Pons (tissue), 1 donor: ENCODE measurements at places on chromosomes 13 and 19.

DNA sequence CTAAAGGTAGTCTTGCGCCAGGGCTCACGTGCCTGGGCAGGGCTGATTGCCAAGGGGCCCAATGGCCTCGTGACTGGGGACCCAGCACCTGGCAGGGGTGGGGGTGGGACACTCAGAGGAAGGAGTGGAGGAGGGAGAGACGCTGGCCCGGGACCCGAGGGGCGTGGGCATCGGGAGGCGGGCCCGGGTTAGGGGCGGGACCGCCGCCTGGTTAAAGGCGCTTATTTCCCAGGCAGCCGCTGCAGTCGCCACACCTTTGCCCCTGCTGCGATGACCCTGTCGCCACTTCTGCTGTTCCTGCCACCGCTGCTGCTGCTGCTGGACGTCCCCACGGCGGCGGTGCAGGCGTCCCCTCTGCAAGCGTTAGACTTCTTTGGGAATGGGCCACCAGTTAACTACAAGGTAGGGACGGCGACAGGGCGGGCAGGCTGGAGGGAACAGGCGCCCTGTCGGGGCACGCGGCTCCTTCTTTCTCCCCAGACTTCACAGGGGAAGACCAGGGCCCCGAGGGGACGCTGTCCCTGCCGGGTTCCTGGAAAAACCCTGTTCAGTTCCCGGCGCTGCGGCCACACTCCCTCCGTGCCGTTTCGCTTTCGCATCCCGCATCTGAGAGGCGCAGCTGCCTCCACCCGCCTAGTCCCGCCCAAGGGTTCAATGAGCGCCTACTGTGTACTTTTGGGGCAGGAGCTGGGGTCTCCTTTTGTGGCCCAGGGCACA is at the start of gene IFI30:
Gene IFI30, plus strand, starts transcription at position 242 of the 717 bp plus-strand sequence. Its CDS starts 29 bp downstream, at position 271.
- peak; percentile 59 for DNase-seq

DNA sequence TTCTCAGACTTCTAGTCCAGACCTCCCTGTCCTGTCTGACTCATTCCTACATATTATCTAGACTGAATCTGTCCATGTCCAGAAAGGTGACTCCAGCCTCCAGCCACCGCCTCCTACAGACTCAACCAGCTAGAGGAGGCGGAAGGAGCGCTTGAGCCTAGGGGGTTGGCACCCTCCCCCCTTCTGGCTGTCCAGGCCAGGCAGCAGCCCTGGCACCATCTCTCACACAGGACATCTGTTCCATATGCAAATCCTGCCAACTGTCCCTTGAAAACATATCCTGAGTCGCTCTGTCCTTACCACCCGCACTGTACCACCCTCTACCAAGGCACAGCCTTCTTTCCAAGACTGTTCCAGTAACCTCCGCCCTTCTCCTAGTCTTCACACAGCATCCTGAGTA is 150.7 kb upstream of the WASF3 start:
- no peak for DNase-seq

DNA sequence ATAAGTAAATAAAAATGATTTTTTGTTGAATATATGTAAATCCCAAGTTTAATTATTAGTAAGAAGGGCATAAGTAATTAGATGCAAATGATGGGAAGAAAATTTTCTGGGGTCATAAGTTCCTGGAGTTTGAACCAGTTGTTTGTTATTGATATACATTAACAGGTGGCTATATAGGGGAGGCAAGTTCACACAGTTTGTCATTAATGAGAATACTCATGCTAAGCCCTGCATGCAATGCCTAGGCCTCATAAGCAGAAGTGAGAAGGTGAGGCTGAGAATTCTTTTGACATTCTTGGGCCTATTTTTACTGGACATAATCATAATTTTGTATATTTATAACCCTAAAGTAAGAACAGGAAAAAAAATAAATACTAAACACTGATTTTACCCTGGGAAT is 1210.7 kb upstream of the PCDH9 start:
- DNase-seq, result no peak

DNA sequence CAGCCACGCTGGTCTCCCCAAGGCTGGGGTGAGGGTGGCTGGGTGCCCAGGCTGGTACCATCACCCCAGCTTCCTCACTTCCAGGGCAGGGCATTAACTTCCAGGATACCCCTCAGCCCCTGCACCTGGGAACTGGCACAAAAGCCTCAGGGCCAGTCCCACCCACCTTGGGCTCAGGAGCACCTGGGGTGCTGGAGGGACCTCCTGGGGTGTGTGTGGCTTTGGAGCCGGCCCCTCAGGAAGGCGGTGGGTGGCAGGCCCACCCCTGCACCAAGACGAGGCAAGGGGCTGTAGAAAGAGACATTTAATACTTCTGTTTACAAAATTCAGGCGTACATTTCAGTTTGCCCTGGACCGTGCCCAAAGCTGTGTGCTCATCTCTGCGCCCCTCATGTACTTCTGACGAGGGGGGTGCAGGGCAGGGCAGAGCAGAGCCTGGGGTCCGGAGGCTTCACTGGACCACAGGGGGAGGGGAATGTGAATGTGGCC is 16.8 kb downstream of the MPND start:
- DNase-seq, result no peak

DNA sequence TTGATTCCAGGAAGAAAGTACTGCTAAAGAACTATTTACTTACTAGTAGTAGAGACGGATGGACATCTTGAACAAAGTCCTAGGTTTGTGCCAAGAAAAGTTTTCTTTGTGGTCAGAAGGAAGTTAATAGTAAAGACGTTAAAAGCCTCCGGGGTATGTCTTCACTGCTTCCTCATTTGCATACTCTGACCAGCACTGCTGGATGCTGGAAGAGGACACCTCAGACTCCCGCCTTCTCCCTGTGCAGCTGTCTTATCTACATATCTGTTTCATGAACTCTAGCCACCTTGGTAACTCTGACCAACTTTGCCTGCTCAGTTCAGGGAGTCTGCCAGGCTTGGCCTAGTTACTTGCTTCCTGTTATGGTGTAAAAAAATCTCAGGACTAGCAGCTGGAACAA is 1109.1 kb upstream of the MIR17HG start:
- DNase-seq, result no peak

- no peak for DNase-seq
Measured at GRCh38 chr19:18208098-18208951, 4.5 kb upstream of the RAB3A start.

GRCh38 chr13:29227576-29227975 is 367.9 kb downstream of the SLC7A1 start:
- DNase-seq, result no peak

- DNase-seq, result peak; percentile 42
Measured at GRCh38 chr19:1445185-1445931, 4.6 kb upstream of the APC2 start.

GRCh38 chr19:28453420-28453819 is 759.5 kb downstream of the UQCRFS1 start:
- DNase-seq, result no peak

GRCh38 chr19:35928507-35928906 is 7.7 kb upstream of the LRFN3 start:
- no peak for DNase-seq
